ENCODE measurements at places on chromosomes 12 and 14. TPM values are rescaled to one million over a fixed set of nuclear protein-coding genes. Genes with fewer than 3 reads are reported as not detected.

Gene GPRC5A
- 10.1 TPM for total RNA-seq

DNA sequence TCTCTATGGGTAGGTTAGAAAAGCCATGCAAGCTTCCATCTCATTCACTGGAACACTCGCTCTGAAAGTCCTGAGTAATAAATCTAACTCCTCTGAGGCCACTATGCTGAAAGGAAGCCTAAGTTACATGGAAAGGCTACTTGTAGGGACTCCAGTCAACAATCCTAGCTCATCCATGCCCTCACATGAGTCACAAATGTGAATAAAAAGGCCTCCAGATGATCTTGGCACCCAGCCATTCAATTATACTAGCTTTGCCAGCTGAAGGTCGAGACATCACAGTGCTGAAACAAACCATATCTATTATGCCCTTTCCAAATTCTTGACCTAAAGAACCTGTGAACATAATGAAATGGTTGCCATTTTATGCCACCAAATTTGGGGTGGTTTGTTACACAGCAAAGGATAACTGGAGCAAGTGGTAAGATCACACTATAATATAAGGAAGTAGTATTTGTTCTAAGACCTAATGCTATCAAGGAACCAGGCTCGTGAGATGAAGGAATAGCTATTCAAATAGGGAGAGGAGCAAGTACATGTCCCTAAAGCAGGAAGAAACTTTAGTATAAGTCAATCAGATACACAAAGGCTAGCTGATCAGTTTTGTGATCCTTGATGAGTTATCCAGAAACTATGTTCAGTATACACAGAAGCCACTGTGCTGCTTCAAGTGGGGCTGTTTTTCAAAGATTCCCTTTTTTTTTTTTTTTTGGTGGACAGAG lies 142.1 kb downstream of the MED13L start:
- DNase-seq: peak; percentile 28

Gene CCDC77
- 34.3 TPM for total RNA-seq

GRCh38 chr14:86501611-86502010 lies 971.7 kb downstream of the FLRT2 start:
- DNase-seq: peak; percentile 4

GRCh38 chr14:63991833-63992232 lies 139.0 kb downstream of the SYNE2 start:
- no peak for DNase-seq

Gene TSPAN19
- total RNA-seq: not detected

Gene GPR137C
- total RNA-seq: 0.49 TPM

DNA sequence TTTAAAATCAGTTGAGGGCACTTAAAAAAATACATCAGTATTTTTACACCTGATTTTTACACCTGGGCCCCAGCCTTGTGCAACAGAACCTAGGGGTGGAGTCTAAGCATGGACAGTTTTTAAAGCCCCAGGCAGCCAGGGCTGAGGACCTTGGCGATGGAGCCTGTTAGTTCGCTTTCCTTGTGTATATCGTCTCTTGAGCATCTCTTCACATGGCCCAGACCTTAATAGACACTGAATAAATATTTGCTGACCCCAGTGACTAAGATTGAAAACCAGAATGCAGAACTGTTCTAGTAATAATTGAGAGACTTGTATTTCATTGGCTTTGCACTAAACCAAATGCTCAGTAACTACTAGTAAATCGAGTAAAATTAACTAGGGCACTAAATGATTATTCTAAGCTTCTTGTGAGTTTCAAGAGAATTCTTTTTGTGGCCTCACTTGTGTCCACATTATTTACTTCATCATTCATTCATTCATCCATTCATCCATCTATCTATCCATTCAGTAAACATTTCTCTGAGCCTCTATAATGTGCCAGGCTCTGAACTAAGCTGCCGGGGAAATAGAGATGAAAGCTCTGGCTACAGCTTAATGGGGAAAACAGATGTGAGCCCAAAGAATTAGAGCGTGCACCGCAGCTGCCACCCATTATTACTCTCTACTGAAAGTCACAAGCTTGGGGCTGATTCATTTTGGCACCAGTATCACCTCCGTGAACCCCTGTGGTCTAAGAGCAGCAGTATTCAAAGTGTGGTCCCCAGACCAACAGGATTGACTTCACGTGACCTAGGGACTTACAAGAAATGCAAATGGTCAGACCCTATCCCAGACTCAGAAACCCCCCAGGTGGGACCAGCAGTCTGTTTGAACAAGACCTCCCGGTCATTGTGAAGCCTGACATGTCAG lies 30.7 kb upstream of the BCL7A start:
- no peak for DNase-seq

DNA sequence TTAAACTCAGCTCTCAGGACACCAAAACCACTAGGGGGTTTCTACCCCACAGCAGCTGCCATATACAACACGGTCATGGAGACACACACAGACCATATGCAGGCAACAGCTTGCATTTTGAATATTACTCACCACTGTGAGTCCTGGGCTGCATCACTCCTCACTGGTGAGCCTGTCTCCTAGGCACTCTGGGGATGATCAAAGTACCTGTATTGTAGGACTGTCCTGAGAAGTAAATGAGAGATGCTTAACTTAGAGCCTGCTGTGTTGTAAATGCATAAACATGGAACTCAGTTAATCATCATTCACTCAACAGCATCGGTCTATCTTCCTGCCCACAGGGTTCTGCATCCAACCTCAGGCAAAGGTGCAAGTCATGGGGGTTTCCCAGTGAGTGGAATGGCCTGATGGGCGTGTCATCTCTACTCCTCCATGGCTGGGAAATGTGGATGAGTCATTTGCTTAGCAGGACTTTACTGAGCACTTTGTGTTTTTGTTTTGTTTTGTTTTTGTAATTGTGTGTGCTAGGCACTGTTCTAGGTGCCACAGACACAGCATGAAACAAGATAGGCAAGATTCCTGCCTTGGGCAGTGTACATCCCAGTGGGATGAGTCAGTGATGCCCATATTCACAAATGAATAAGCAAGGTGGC lies 1141.2 kb upstream of the TMEM132C start:
- peak; percentile 93 for DNase-seq

- DNase-seq: no peak
These were observed 9.1 kb downstream of the NFATC4 start for GRCh38 chr14:24377126-24377525.

GRCh38 chr14:102541771-102542170 lies 32.2 kb upstream of the ANKRD9 start:
- no peak for DNase-seq

DNA sequence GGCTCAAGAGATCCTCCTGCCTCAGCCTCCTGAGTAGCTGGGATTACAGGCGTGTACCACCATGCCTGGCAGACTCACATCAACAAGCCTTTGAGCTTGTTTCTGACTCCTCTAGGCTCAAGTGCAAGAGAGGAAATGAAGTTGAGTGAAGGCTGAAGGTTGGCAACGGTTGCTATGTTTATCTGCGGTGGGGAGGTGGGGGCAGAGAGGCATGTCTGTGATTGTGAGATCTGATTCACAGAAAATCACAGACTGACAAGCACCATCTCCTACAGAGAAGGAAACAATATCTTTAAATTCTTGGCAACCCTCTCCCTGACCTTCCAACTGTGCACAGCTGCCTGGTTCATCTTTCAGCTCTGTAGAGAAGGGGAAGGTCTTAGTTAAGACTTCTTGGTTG lies 22.1 kb upstream of the NINJ2 start:
- no peak for DNase-seq

Gene MYF6
- total RNA-seq: not detected

Gene LBHD2
- total RNA-seq: not detected

Gene TCL1B
- not detected for total RNA-seq

Gene BDKRB2
- total RNA-seq: 4.5 TPM

DNA sequence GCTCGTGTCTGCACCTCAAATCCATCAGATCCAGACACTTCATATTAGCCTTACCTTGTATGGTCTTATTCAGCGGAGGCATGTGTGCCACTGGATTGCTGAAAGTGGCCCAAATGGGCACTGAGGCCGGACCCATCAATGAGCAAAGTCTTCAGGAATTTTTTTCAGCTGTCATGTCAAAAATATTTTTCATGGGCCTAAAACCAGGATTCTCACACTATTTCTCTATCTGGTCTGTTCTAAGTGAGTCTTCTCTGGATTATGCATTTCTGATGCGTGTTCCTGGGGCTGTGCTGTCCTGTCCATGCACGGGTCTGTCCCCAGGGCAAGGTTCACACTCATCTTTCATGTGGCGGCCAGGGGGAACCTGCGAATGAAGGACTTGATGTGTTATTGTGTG lies 94.6 kb downstream of the KCNA5 start:
- DNase-seq: no peak

DNA sequence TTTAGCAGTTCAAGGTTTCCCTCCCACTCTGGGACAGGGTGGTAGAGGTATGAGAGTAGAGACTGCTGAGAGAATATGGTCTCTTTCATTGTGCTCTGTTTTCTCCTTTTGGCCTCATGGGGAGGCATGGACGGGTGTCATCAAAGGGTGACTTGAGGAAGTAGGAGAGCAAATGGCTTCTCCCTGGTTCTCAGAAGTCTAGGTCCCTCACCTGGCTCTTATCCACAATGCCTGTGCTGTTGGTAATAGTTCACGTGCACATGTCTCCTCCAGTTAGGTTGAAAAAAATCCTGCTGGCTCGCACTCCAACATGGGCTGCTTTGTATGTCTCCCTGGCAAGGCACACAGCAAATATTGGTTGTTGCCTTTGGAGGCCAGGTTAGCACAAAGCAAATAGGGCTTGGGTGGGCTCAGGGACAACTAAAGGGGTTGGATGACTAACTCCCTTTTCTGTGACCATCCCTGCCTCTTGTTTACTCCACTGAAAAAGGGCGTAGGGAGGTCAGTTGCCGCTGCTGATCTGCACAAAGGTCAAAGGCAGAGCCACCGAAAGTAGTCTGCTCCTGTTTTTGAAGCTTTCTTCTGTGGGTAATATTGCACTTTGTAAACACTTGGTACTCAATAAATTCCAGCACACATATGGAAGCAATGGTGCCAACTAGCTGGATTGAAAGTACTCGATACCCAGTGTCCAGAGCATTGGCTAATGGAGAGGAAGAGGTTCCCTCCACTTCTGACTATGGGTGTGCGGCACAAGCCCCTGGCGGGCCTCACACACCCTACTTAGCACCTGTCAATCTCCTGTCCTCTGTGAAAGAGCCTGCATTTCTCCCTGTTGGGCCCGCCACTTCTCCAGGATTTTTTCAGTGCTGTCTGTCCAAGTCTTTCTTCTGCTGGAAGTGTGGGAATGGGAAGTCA lies 121.8 kb downstream of the SLC38A6 start:
- DNase-seq: no peak

GRCh38 chr14:49641697-49642129 lies 6.7 kb upstream of the DNAAF2 start:
- DNase-seq: peak; percentile 33

- DNase-seq: no peak
These were observed 18.3 kb upstream of the GXYLT1 start for GRCh38 chr12:42162965-42163364.

DNA sequence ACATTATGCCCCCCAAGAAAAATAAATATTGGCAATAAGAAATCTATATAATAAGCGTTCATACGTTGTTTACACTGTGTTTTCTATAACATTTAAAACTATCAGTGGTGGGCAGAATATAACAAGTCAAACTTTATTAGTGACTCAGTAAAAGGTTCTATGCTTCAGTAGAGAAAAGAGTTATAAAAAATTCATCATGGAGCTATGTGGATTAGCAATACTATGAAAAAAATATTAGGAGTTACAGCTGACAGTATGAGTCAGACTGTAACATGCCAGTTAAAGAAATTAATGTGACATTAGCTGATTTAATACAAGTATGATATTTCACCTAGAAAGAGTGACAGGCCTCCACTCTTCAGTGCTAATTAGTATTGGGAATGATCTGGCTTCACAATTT lies 125.1 kb upstream of the GARIN6 start:
- DNase-seq: no peak

Gene NUAK1
- total RNA-seq: 9.4 TPM

GRCh38 chr12:114381177-114381576 lies 24.8 kb downstream of the TBX5 start:
- no peak for DNase-seq

Gene HOXC4
- total RNA-seq: 1.9 TPM

Gene RABGGTA
- total RNA-seq: 18.9 TPM

- no peak for DNase-seq
These were observed 763.7 kb upstream of the TMEM132C start for GRCh38 chr12:127503246-127503645.

GRCh38 chr14:104284636-104285507 lies 146.5 kb downstream of the KIF26A start:
- no peak for DNase-seq

- DNase-seq: peak; percentile 58
These were observed 3.3 kb downstream of the FBXL14 start for GRCh38 chr12:1591034-1591433.

DNA sequence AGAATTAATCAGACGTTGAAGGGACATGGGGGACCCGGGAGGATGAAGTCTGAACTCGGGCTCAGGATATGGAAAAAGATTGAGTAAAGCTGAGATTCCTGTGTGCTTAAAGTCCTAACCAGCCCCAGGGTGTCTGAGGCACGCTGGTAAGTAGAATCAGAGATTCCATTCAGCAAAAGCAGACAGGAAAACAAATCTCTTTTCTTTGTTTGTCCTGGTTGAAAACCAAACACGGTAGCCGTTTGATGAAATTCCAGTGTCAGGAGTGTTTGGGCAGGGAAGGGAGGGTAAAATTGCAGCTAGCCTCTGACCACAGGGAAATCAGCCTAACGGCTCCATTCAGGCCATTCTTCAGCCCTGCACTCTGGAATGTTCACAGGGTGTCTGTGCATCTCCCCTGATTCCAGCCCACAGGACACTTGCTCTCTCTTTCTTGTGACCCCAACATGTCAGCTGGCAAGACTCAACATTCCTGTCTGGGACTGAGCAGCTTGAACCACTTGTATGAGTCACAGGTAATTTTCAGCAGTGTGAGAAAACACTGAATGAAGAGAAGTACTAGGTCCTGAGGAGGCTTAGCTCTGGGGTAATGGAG lies 31.0 kb downstream of the NINJ2 start:
- DNase-seq: peak; percentile 91

Gene HHIPL1
- total RNA-seq: 0.14 TPM

- DNase-seq: no peak
These were observed 115.0 kb upstream of the RPH3A start for GRCh38 chr12:112676507-112676906.

- no peak for DNase-seq
These were observed 501.6 kb downstream of the VRK1 start for GRCh38 chr14:97298736-97299135.

DNA sequence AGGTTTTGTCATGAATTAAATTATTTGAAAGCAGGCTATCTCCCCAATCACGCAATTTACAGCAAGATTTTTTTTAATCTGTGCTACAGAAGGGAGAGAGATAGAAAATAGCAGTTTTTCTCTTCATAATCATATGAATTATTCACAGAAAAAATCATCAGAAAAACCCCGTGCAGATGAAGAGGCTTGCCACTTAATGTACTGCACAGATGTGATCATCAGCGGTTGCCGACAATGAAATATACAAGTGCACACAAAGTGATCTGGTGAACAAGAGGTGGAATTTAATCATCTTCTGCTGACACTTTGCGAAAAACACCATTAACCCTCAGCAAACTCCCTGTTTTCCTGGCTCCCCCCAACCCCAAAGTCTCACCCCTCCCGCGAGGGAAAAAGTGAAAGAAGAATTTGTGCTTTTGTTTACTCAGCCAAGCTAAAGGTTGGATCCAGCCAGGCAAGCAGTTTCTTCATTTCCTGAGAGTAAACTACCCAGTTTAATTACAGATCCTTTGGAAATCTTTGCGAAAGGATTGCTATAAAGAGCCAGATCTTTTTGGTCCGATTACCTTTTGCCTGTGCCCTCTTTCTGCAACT lies 3.1 kb upstream of the LMO3 start:
- DNase-seq: no peak
